ENCODE measurements at places on chromosomes 7 and 10.

- no peak for DNase-seq
Observed at GRCh38 chr7:148697256-148698006, 1.3 kb upstream of the CUL1 start.

DNA sequence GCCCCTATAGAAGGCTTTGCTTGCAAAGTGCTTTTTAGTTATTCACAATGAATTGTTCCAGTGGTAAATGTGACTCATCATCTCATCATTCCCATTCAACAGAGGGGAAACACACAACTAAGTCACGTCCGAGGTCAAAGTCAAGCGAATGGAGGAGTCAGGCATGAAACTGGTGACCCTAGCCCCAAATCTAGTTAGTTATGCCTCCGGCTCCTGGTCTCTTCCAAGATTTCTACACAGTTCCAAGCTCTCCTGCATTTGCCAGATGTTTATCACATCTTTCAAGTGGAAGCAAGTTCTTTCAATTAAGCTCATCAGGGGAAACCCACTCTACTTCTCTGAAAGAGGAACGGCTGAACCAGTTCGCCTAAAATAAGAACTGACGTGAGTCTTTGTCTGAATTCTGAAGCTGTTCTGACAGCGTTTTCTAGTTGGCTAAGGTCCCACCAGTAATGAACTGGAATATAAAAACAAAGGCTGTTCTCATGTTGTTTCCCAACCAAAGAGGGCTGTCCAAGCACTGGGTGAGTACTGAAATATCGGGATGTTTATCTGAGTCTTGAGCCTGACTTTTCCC, 140.9 kb upstream of the NRBF2 start:
- no peak for DNase-seq

GRCh38 chr7:116593359-116594075, 68.7 kb downstream of the CAV1 start:
- no peak for DNase-seq

DNA sequence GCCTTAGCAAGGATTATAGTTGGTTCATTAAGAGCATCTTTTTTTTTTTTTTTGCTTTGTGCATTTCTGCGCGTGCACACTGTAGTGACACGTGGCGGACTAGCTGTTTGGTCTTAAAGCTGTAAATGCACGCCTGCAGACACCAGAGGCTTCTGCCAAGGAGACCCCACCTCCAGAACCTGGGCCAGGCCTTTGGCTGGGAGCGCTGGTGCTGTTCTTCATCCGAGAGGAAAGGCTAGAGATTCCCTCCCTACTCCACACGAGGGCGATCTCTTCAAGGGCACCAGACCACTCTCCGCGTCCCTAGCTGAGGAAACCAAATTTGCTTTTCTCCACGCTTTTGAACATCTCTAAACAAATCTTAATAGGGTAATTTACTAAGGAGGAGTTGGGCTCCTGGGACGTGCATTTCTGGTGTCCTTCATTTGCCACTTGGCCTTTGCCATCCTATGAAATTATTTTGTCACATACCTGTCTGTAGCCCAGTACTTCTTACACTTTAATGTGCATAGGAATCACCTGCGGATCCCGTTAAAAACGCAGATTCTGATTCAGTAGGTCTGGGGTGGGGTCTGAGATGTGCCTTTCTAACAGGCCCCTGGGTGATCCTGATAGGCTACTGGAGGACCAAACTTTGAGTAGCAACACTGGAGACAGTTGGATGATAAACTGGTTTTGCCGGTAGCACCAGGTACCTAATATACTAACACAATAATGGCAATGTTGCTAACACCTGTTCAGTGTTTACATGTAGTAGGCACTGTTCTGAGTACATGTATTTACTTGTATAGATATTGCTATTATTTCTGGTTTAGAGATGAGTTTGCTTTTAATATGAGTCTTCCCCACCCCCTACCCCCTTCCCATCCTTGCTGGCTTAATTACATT, 1.3 kb upstream of the SLC26A5 start:
- no peak for DNase-seq

DNA sequence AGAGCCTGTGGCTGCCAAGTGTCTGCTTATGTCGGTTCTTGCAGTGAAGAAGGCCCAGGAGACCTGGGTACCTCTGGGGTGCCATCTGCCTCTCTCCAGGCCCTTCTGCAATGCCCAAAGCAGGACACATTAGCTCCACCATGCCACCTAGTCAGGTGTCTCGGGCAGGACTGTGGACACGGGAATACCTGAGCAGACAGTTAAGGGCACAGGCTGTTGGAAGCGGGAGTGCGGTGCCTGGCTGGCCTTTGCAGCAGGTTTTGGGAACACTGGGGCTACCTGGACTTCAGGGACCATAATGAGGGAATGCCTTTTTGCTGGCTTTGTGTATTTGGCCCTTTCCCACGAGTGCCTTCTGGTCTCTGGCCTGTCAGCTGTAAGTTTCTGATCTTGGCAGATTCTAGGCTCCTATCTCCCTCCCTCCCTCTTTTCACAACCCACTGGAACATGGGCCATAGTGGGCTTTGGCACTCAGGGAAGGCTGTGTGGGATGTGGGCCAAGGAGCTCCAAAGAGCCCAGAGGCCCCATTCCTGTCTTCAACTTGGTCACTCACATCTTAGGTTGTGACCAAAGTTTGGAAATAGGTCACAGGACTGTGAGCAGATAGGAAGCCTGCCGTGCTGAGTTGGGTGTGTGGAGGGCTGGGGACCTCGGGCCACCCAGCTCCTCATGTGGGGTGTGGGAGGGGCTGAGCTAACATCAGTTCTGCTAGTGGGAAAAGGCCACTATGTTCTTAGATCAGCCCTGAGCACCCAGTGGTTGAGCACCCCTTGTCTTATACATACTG, 41.5 kb upstream of the CXCL12 start:
- DNase-seq: no peak

- DNase-seq: no peak
Observed at GRCh38 chr10:9294865-9295264, 1240.4 kb downstream of the GATA3 start.

DNA sequence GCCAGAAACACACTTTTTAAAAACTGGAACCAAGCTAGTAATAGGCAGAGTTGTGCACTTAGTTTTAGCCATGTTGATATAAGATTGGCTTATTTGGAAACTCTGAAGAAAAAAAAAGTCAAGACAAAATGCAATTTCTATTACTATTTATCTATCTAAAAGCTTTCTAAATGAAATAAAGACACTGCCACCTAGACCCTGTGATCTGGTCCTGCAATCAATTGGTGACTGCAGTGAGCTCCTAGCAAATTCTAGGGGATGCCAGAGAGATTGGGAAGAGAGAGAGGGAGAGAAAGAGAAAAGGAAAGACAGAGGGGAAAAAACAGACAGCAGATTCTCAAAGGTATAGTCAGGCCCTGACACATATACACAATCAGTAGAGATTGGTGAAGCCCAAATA, 25.3 kb downstream of the SORCS1 start:
- DNase-seq: no peak

DNA sequence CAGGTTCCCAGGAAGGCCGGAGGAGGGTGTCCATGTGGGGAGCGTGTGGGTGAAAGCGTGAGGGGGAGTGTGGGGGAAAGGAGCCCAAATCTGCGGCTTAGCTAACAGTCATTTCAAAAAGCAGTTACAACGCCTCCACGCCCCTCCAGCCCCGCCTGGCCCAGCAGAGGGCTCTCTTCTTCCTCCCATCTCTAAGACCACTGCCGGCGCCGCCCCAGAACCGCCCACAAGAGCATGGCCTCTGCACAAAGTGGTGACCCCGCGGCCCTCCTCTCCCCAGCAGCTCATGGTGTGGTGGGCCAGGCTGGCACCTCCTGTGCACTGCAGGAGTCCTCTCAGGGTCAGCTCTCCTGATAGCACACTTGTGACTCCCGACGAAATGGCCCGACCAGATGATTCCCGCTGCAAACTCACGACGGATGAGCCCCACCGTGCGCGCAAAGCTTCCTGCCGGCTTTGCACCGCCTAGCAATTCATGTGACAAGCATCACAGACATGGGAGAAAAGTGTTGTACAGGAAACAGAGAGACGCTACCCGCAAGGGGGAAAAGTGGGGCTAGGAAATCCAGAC, 12.4 kb upstream of the HUS1 start:
- DNase-seq: peak; percentile 76

- DNase-seq: no peak
Observed at GRCh38 chr7:128036226-128036940, 5.1 kb upstream of the LRRC4 start.

DNA sequence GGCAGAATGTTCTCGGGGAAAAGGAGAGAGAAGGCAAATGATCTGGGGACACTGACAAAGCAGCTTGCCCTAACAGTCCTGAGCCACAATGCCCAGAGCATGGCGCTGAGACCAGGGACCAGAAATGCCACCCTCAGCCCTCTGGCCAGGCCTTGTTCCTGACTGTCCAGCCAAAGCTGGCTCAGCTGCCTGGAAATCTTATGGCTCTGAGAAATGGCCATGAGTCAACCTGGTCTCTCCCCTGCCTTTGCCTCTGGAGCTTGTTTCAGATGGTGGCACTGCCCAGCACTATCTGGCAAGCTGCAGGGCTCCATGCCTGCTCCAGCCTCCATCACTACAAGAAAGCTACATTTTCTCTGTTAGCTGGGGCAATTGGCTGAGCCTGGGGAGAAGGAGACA, 90.5 kb upstream of the PLXNA4 start:
- no peak for DNase-seq

DNA sequence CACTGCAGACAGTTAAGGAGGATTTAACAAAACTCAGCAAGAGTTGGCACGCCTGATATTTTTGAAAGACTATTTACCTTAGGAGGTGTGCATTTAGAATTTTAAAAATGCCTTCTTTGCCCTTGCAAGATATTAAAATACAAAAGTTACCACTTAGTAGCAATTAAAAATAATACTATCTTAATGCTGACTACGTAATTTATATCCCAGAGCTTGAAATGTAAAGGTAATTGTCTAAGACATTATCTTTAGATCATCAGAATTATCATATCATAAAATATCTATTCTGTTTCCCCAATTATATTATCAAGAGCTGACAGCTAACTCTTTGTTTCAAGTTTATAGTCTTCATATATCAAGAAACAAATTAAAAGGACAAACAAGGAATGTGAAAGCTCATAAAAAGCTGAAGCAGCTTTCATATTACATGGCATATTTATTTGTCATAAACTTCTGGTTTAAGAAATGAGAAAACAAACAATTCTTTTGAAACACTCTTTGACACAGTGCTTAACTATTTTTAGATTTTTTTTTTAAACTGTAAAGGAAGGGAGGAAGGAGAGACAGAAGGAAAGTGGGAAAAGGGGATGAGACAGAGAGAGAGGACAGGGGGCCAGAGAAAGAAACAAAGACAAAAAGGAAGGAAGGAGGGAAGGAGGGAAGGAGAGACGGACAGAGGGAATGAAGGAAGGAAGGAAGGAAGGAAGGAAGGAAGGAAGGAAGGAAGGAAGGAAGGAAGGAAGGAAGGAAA, 73.5 kb downstream of the RTKN2 start:
- no peak for DNase-seq

GRCh38 chr7:134029743-134030142, 97.4 kb upstream of the LRGUK start:
- no peak for DNase-seq

DNA sequence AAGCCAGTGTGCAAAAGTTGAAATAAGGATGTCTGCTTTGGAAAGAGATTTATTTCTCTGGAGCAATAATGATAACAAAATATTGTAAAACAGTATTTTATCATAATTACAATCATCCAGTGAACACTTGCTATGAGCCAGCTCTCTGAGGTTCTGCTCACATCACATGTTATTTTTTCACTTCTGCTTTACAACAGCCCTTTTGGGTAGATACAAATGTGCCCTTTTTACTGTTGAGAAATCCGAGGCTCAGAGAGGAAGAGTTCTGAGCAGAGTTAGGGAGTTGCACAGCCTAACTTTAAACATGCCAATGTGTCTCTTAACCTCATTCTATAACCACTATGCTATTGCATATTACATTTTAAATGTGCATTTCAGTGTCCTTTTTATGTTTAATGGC, 232.6 kb upstream of the CDC14C start:
- no peak for DNase-seq

DNA sequence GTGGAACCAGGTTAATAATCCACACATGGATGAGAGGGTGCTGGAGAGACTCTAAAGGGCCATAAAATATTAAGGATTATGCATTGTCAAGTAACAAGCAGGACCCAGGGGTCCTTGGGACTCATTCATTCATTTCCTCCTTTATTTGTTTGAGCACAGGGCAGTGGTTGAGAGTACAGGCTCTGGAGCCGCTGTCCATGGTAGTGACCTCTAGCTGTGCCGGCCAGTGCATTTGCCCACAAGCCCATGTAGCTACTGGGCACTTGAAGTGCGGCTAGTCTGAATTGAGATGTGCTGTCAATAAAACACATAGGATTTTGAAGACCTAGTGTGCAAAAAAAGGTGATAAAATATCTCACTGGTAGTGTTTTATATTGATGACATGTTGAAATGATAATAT, 137.6 kb downstream of the C10orf105 start:
- DNase-seq: no peak

- DNase-seq: no peak
Observed at GRCh38 chr10:11678074-11678793, 63.9 kb upstream of the ECHDC3 start.

- no peak for DNase-seq
Observed at GRCh38 chr10:71112138-71112785, 100.1 kb upstream of the UNC5B start.

- no peak for DNase-seq
Observed at GRCh38 chr10:124414076-124414475, 4.6 kb downstream of the OAT start.

GRCh38 chr10:100878291-100878910, 34.4 kb upstream of the SLF2 start:
- no peak for DNase-seq

GRCh38 chr7:38052786-38053185, 125.3 kb upstream of the STARD3NL start:
- no peak for DNase-seq

- no peak for DNase-seq
Observed at GRCh38 chr7:76220185-76221057, 18.7 kb downstream of the SRRM3 start.

DNA sequence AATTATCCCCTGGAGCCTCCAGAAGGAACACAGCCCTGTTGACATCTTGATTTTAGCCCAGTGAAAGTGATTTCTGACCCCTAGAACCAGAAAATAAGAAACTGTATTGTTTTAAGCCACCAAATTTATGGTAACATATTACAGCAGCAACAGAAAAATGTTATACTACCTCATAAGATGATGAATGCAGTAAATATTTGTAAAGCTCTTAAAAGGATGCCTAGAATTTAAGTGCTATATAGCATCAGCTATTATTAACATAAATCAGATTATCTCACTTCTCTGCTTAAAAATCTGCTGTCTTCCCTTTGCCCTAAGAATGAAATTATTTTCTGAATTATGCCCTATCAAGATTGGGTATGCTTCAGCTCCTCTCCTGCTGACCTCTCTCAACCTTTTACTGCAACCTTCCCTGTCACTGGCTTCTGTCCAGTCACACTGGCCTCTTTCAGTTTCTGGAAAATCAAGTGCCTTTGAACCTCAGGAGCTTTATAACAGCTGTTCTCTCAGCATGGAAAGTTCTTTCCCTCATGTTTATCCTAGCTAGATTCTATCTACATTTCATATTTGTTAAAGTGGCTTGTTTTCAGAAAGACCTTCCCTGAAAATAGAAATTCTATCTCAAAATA, 78.9 kb downstream of the GPR37 start:
- DNase-seq: no peak

- DNase-seq: no peak
Observed at GRCh38 chr7:83614112-83614511, 34.8 kb downstream of the SEMA3E start.

Measured in activated CD4-positive, alpha-beta T cell treated with anti-CD3 and anti-CD28 coated beads for 1 hour (primary cell).